B cell (primary cell): ENCODE measurements at places on chromosomes 12 and 14. TPM values are rescaled to one million over a fixed set of nuclear protein-coding genes. Genes with fewer than 3 reads are reported as not detected.

Gene MGAT4C
- not detected in 2 replicates for total RNA-seq

- no peak for DNase-seq
- H3K4me1 ChIP-seq, result no peaks in the 10 kb centered on the region
- peaks cover 36% of the 10 kb centered on the region for H3K27me3 ChIP-seq
- H3K27ac ChIP-seq, result no peak overlapping the region
- H3K36me3 ChIP-seq, result no peaks in the 10 kb centered on the region
These were observed 40.9 kb upstream of the LHX5 start for GRCh38 chr12:113512568-113512967.

GRCh38 chr12:979349-979748, 11.7 kb upstream of the ERC1 start:
- no peaks in the 10 kb centered on the region for H3K27me3 ChIP-seq
- H3K4me1 ChIP-seq, result no peaks in the 10 kb centered on the region
- no peak overlapping the region for H3K4me3 ChIP-seq
- no peaks in the 10 kb centered on the region for H3K36me3 ChIP-seq

DNA sequence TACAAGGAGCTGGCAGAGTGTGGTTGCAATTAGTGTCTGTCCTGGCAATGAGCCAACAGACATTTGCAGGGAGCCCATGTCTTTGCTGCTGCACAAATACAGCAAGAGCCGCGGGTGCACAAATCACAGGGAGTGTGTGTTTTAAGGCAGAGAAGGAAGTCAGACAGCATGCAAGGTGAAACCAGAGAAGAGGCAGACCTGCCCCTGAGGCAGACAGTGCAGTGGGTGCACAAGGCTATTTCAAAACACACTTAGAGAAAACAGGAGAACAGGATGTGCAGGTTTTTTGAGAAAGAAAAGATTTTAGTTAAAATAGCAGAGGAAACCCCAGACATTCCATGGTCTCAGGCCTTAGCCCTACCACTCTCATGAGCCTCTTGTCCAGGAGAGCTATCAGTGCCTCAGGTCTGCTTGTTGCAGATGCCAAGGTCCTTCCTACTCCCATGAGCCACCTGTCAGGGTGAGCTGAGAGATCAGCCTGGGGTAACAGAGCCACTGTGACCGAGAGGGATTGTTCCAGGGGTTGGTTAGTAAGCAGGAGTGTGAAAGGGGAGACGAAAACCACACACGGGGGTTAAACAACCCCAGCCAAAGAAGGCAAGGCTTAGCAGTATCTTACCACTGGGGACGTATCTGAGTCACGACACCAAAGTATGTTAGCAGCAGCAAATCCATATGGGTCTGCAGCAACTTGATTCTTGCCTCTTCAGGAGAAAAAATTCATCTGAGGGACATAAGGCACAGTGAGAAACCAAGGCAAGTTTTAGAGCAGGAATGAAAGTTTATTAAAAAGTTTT, 78.1 kb downstream of the C14orf132 start:
- no peak overlapping the region for H3K4me3 ChIP-seq
- no peaks in the 10 kb centered on the region for H3K4me1 ChIP-seq
- no peak overlapping the region for H3K27ac ChIP-seq
